ENCODE measurements at places on chromosomes 12 and 14.

GRCh38 chr12:13680916-13681315, 300.5 kb downstream of the GRIN2B start:
- no peak for DNase-seq

- DNase-seq: peak; percentile 18
Measured at GRCh38 chr12:642633-643474, 20.4 kb downstream of the NINJ2 start.

GRCh38 chr12:66497008-66497897, 181.6 kb downstream of the GRIP1 start:
- no peak for DNase-seq

DNA sequence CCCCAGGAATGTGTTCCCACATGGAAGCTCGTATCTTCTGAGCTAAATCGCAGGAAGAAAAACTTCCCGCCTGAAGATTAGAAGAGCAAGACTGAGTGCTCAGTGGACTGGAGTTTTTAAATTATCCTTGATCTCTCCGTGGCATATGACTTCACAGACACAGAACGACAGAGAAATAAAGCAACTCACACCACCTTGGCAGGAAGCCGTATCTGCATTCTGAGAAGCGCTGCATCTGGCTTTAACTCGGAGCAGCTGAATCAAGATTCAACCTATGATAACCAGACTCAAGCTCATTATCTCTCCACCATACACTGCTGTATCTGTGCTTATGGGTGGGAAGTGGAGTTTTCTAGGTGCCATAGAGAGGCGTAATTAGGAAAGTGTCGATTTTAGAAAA, 1482.7 kb downstream of the AACS start:
- DNase-seq: no peak

- DNase-seq: no peak
Measured at GRCh38 chr12:106249411-106250135, 1.8 kb upstream of the CKAP4 start.

DNA sequence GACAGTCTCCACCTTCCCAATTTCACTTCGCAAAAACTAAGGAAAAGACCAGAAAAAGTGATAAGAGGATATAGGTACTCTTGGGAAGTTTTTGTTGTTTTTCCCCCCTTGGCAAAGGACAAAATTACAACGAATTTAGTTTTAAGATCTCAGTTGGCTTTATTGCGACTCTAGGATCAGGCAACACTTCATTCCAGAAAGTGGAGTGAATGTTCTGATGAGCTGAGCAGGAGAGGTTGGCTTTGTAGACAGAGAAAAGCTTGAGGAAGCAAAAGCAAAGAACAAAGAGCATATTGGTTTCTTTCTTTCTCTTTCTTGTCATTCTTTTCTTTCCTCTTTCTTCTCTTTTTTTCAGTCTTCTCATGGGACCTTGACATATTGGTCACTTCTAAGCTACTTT, 640 bp upstream of the ZFYVE1 start:
- no peak for DNase-seq

- no peak for DNase-seq
Measured at GRCh38 chr12:73321319-73321718, 1049.1 kb downstream of the TRHDE start.

DNA sequence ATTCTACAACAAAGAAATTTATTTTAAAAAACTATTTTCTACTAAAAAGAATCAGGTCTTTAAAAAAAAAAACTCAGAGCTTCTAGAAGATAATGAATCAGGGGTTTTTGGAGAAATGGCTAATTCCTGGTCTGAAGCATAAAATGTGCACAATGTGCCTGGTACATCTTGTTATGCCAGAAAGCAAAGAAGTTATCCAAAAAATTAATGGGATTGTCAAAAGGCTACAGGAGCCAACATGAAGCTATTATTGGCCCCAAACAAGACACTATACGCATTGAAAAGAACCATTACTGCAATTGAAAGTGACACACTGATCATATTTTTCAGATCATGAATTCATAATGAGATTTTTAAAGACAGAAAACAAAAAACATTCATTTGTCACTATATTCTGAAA, 19.3 kb upstream of the TUBA1A start:
- no peak for DNase-seq

DNA sequence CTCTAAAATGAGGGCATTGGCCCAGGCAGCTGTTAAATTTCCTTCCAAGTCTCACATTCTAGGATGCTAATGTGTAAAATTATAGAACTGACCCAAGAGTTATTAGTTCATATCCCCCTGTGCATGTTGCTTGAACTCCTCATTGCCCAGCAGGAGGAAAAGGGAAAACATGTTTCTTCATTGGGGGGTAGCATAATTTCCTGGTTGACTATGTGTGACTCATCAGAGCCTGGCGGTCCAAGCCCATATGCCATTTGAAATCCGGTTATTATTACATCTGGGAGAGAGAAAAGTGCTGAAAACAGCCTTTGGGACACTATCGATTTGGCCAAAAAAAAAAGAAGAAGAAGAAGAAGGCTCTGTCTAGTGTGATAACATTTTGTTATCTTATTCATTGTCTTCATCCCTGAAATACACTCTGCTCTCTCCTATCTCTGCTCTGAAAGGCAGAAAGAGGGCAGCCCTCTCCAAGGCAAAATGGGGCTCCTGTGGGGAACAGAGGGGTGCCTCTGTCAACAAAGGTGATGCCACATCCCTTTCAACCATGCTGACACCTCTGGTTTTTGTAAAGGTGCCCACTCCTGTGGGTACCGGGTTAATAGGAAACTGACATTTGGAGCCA, 114.2 kb downstream of the DAD1 start:
- DNase-seq: no peak

GRCh38 chr14:51188566-51189185, 51.4 kb upstream of the TMX1 start:
- DNase-seq: no peak

DNA sequence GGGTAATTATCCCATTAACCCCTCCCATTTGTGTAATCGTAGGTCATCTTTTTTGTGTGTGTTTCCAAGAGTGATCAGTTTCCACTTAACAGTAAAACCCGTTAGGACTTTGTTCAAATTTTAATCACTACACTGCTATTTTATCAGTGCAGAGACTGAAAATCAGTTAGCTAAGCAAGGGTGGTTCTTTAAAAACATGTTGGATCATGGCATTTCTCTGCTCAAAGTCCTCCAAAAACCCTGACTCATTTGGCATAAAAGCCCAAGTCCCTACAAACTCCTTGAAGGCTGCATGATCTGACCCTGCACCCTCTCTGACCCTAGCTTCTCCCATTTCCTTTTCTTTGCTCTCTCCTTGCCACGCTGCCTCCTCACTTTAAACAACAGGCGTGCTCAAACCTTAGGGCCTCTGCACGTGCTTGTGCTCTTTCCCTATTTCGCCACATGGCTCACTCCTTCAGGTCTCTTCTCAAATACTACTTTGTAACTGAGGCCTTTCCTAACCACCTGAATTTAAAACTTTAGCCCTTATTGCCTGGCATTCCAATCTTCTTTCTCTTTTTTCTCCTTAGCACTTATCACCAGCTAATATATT, 13.2 kb upstream of the OVCH1 start:
- no peak for DNase-seq

- no peak for DNase-seq
Measured at GRCh38 chr12:19158923-19159322, 29.4 kb downstream of the PLEKHA5 start.

Data from NCI-H510A (cell line).